ENCODE measurements at places on chromosomes 5 and 9.

GRCh38 chr9:34409154-34409553 lies 32.5 kb upstream of the MYORG start:
- DNase-seq: no peak

DNA sequence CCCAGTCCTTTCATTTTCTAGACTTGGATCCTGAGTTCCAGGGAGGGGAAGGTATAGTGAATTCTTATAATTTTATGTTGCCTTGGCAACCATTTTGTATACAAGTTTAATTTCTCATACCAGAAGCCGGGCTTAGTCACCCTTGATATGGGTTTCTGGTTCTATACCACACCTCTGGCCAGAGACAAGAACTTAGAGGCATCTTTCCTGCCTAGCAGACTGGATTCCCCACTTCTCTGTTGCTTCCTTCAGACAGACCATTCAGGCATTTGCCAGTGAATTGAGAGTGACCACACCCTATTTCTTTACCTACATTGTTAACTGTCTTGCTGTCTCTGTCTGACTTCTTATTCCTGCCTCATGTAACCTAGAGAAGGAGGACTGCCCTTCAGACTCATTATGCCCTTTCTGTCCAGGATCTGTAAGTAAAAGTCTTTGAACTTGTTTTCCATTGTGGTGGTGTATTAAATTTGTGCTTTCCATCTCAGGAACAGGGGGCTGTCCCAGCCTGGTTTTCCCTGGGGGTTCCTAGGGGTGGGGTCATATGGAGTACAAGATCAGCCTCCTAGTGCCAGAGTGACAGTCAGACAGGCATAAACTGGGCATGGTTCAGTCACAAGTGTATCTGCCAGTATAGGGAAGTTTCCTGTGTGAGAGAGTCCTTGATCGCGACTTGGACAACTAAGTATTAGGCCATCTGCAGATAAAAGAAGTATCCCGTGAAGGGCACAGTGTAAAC lies 27.4 kb downstream of the TNFSF8 start:
- no peak for DNase-seq

- DNase-seq: no peak
These were observed 21.5 kb downstream of the CWC27 start for GRCh38 chr5:64790210-64790609.

GRCh38 chr5:164048359-164048926 lies 543.0 kb downstream of the MAT2B start:
- no peak for DNase-seq

- no peak for DNase-seq
These were observed 420.1 kb downstream of the MTRR start for GRCh38 chr5:8288897-8289516.

- DNase-seq: no peak
These were observed 29.2 kb upstream of the GTF2H2C start for GRCh38 chr5:69530561-69531405.

All from amygdala (tissue), 56 donors.